ENCODE measurements at places on chromosomes 3 and 15.

DNA sequence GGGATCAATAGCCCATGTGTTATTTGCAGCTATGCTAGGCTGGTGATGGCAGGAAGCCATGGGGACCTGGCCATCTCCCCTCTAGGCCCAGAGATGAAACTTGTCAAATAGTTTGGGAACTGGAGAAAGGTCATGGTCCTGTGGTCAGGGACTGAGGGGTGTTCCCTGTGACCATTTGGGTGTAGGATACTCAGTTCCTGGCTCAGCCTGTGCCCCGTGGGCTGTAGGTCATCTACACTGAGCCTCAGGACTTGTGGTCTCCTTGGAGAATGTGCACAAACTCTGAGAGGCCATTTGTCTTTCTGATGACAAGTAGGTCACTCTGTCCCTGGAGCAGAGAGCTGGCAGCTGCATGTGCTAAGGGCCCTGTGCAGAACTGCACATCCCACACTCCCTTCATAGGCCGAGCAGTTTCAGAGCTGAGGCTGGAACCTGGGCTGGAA, 17.5 kb downstream of the GASK1A start:
- DNase-seq: peak; percentile 55

- no peak for DNase-seq
Observed at GRCh38 chr15:57122080-57122840, 203.8 kb downstream of the TCF12 start.

GRCh38 chr3:112354642-112355306, 21.8 kb downstream of the CD200 start:
- DNase-seq: no peak

GRCh38 chr15:48565560-48566482, 79.7 kb downstream of the FBN1 start:
- DNase-seq: peak; percentile 78

GRCh38 chr3:175179055-175179454, 319.9 kb downstream of the NAALADL2 start:
- DNase-seq: no peak

- no peak for DNase-seq
Observed at GRCh38 chr15:45116006-45116481, 1.9 kb downstream of the DUOXA2 start.

- DNase-seq: peak; percentile 75
Observed at GRCh38 chr3:39126532-39127071, 19.1 kb downstream of the TTC21A start.

- no peak for DNase-seq
Observed at GRCh38 chr3:52435246-52436101, 9.4 kb downstream of the SEMA3G start.

- DNase-seq: peak; percentile 70
Observed at GRCh38 chr3:146577662-146578061, 27.5 kb downstream of the PLSCR5 start.
